ENCODE measurements at places on chromosomes 11 and 22.

GRCh38 chr11:19869466-19869865 lies 156.8 kb downstream of the NAV2 start:
- DNase-seq, result no peak

DNA sequence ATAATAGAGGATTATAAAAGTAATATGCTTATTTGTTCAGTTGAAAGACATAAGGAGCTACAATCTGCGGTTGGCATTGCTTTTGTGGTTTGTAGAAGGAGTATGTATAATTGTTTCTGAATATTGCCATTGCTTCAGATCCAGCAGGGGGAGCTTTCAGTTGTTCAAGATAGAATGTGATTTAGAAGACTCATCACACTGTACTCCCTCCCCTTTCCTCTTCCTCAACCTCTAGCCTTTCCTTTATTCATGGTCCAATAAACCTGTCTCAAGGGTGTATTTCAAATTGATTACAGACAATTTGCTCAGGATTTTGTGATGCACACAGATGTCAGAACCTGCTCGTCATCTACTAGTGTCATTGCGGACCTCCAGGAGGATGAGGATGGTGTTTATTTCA lies 9.8 kb downstream of the PRMT3 start:
- DNase-seq, result peak; percentile 8

- DNase-seq, result no peak
Measured at GRCh38 chr11:40062616-40063015, 1396.8 kb downstream of the LRRC4C start.

GRCh38 chr11:134391656-134392055 lies 20.4 kb downstream of the B3GAT1 start:
- no peak for DNase-seq

DNA sequence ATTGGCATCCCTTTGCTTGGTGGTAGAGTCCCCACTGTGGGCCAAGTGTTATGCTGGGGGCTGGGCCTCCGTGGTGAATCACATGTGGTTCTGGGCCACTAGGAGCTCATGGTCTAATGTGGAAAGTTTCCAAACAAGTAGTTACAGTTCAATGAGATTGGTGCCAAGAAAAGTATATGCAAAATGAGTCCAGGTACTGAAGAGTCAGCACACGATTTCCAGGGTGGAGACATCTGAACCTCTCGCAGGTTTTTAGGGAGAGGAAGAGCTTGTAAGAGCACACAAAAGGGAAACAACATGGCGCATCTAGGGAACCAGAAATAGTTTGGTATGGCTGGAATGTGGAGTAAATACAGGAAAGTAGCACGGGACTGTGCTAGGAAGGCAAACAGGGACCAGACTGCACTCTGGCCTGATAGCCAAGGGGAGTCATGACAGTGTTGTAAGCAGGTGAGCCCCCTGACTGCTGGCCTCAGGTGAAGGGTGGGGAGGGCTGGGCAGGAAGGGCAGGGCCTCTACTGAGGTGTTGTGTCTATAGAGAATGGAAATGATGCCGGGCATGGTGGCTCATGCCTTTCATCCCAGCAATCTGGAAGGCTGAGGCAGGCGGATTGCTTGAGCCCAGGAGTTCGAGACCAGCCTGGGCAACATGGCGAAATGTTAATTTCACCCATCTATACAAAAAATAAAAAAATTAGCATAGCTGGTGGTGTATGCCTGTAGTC lies 12.6 kb downstream of the POLR2F start:
- no peak for DNase-seq

GRCh38 chr11:44684859-44685281 lies 41.9 kb upstream of the TSPAN18 start:
- no peak for DNase-seq

DNA sequence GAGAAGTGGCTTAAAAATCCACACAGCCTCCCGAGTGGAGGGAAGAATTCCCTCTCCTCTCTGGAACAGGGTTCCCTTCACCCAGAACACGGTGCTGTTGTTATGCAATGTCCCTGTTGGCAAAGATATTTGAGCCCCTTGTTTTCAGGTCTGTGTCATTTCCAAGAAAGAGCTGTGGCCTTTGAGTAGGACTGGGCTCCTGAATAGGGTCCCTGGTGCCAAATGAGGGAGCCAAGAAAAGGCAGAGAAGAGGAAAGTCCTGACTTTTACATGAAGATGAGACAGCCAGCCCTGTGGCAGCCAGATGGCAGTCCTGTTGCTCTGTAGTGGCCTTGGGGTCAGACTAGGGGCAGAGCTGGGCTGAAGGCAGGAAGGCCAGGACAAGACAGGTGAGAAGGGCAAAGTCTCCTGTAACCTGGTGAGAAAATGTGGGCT lies 51.2 kb upstream of the ELF5 start:
- DNase-seq, result no peak

DNA sequence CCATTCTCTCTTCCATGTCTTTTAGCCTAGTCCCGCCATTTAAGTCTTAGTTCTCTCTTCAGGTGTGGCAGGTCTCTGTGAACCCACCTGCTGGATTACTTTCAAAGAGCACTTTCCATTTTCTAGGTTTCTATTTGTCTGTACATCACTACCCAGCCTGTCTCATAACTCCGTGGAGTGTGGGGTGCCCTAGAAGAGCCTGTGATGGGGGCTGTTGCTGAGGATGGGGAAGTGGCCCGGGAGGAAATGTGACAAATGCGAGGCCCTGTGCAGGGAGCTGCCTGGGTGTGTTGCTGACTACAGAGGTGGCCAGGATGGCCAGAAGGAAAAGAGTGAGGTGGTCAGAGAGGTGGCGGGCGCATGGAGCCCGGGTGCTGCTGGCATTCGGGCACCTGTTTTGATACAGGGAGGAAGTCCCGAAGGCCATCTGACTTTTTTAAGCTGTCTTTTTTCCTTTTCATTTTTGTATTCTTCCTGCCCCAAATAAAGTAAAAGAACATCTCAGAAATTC lies 10.7 kb downstream of the DGCR8 start:
- DNase-seq, result no peak

DNA sequence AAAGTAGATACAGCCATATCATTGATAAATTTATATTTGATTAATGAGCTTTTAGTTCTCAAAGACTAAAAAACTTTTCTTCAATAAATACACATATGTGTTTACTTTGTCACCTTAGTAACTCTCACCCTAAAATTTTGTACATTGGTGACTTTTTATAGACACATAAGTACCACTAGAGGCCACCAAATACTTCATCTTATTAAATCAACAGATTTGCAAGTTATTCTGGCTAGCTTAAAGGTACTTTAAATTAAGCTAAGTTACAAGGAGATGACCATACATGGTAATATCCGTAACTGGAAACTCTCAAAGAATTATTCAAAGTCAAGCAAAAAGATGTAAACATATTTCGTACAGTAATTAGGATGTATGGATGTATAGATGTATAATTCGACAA lies 112.2 kb downstream of the SBF2 start:
- DNase-seq, result no peak
